ENCODE measurements at places on chromosomes 12 and 14.

DNA sequence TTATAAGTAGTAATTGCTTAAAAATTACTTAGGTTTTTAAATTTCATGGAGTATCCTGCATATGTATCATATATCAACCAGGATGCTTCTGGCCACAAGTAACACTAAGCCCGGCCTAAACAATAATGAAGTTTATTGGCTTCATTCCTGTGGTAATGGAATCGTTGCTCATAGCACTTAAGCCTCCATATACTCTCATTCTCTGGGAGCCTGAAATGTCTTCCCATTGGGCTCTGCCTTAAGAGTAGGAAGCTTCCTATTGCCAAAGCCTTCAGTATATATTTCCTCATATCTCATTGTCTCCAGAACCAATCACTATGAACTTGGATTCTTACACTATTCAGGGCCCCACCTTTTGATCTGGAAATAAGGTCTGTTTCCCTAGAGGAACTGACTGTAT lies 83.8 kb upstream of the DNM1L start:
- DNase-seq = no peak

DNA sequence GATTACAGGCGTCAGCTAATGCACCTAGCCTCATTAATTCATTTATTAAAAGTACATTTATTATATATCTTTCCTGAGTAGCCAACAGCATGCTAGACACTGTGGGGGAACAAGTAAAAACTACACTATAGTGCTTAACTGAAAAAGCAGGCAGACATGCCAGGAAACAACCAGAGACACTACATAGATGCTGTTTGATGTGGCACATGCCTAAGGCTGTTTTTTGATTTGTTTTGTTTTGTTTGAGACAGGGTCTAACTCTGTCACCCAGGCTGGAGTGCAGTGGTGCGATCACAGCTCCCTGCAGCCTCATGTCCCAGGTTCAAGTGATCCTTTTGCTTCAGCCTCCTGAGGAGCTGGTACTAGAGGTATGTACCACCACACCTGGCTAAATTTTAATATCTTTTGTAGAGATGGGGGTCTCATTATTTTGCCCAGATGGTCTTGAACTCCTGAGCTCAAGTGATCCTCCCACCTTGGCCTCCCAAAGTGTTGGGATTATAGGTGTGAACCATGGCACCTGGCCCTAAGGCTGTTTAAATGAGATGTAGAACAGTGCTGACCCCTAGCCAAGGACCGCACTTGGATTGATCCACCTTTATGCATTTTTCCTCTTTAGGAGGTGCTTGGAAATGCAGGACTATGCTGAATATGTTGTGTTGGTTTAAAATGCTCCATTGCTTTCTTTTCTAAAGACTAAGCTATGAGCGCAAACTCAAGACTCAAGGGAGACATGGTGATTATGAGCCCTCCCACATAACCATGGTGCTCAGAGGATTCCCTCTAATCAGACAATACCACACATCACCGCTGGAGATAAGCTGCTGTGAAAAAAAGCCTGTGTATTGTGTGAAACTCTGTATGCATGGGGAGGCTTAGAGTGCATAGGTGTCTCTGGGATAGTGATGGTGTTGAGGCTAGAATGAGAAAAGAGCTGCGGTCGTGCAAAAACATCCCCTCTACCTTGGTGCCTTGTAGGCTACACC lies 10.5 kb upstream of the C14orf93 start:
- DNase-seq = no peak

- no peak for DNase-seq
Observed at GRCh38 chr12:47306130-47306529, 226.4 kb upstream of the AMIGO2 start.

DNA sequence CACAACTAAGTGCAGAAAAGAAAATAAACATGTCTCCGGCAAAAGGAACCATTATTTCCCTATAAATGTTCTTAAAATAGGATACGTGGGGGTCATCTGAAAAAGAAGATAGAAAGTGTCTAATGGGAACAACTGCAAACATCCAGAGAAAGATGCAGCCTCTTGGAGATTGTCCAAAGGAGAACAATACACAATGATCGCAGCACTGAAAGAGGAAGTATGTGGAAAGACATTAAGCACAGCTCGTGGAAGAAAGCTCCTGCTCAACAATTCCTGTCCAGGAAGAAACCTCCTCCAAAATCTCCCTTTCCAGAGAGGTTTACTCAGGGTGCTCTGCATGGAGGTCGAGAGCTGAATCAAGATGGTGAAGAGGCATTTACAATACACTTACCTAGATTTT lies 2.5 kb upstream of the LALBA start:
- no peak for DNase-seq

DNA sequence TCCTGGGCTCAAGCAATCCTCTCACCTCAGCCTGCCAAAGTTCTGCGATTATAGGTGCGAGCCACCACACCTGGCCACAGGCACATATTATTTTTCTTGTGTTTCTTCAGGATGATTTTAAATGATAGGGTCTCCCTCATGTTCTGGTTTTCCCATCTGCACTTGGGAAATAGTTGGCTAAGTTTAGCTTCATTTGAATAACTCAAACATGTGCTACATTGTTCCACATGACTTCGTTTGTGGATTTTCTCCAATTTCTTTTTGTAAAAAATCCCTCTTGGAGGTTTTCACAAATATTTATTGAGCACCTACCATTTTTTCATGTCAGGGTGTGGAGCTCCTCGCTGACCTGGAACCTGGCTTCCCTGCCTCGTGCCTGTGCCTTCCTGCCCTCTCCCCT lies 55.2 kb upstream of the GNPNAT1 start:
- DNase-seq = no peak

DNA sequence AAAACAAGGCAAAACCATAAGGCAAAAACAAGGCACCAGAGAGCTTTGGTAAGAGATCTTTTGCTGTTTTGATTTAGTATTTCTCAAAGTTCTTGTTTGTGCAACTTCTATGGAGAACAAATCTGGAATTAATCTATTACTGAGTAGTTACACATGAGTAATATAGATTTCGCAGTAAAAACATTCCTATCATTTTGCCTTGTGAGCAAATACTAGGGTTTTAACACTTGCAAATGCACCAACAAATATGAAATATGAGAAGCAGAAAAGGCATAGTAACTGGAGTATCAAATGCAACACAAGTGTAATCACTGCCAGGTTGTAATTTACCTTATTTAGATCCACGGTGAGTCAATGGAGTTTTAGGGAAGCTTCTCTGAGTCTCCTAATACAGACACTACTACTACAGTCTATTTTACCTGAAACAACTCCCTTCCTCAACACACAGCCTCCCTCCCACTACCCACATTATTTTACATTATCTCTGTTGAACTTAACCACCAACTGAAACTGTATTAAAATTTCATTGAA lies 324.1 kb downstream of the FLRT2 start:
- no peak for DNase-seq

- DNase-seq = no peak
Observed at GRCh38 chr14:95331708-95332408, 12.2 kb upstream of the CLMN start.
